ENCODE measurements at places on chromosomes 5 and 9.

GRCh38 chr9:89182369-89182768 is 3.8 kb upstream of the SHC3 start:
- DNase-seq = no peak

- DNase-seq = no peak
Observed at GRCh38 chr5:64646169-64646568, 44.1 kb upstream of the SHISAL2B start.

- no peak for DNase-seq
Observed at GRCh38 chr5:137573376-137573775, 74.2 kb upstream of the SPOCK1 start.

- DNase-seq = no peak
Observed at GRCh38 chr5:68751661-68752060, 342.2 kb upstream of the SLC30A5 start.

DNA sequence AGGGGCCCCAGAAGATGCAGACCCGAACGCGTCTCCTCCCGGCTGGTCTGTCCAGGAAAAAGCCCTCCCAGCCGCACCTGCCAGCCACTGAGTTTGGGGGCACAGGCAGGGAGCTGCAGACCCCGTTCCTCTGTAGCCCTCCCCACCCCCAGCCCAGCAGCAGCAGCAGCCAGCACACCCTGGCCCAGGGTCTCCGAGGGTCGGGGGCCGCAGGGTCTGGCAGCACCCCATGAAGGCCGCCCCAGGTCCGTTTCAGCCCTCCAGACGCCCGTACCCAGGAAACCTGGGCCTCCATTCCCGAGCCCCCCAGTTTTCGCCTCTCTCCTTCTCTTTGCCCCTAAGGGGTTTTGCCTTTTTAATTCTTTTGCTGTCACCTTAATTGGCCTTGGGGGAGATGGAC is 19.7 kb downstream of the EXD3 start:
- no peak for DNase-seq

DNA sequence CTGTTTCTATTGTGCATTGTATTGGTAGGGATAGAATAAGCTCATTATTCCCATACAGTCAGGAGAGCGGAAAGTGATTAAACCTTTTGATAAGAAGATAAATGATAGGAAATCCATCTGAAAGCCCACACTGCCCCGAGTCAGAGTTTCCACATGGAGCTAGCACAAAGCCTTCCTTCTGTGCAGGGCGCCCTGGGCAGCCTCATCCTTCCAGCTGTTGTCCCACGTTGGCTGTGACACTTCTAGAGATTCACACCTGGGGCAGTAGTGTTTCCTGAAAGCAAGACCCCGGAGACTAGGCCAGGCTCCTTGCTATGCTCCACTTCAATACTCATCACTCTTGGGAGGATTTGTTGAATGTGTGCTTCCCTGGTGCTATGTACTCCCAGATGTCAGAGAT is 172.4 kb downstream of the SEMA6A start:
- DNase-seq = no peak

DNA sequence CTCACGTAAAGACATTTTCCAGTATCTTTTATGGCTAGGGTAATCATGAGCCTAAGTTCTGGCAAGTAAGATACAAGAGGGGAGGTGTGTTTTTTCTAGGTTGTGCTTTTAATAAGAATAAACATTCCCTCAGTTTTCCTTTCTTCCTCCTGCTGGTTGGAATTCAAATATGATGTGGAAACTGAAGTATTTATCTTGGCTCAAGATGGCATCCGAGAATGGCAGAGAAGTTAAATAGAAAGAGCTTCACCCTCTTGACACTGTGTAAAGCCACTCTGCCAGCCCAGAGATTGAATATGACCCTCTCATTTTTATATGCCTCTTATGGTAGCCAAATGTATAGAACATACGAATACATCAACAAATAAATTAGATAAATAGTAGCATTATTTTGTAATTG is 438.4 kb downstream of the ISL1 start:
- no peak for DNase-seq

- DNase-seq = peak; percentile 26
Observed at GRCh38 chr9:132350861-132351315, 3.9 kb downstream of the SETX start.

- DNase-seq = no peak
Observed at GRCh38 chr9:29439961-29440360, 1866.7 kb upstream of the C9orf72 start.

Measured in activated naive CD8-positive, alpha-beta T cell treated with anti-CD3 and anti-CD28 coated beads, Interleukin-2, amount 50 U/mL, for 24 hours (primary cell).